CD4-positive, alpha-beta T cell (primary cell): ENCODE measurements at places on chromosomes 1 and 21.

GRCh38 chr21:30336596-30336995, 898 bp downstream of the KRTAP27-1 start:
- DNase-seq: no peak

DNA sequence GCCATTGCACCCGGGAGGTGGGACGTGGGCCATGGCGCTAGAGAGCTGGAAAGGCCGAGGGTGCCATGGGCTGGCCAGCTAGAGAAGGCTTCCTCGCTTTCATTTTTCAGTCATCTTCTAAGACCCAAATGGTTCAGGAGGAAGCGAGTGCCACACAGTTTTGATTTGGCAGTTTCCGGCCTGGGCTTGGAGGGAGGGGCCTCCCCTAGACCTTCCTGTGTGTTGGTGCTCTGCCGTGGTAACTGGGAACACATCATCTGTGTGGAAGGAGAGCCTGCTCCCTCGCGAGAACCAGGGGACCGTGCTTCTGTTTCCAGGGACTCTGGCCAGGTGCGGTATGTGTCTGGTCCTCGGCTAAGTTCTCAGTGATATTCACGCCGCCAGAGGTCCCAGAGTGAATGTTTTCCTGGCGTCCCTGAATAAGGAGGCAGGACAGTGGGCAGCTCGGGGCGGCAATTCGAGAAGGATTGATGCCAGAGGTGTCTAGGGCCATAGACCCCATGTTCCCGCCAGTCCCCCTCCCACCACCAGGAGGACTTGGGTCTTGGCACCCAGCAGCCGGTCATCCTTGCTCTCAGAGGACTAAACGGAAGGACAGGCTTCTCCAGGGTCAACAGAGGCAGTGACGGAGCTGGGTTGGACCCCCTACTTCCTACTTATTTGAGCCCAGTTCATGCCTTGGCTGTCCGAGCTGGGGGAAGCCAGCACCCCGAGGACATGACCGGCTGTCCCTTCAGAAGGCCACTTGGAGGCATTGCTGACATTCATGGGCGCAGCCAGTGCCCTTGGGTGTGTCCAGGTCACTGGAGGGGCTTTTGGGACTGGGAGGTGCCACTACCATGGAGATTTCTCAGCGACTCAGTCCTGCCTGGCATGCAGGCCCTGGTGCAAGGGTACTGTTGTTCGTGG, 2.7 kb upstream of the NPHP4 start:
- DNase-seq: peak; percentile 57

DNA sequence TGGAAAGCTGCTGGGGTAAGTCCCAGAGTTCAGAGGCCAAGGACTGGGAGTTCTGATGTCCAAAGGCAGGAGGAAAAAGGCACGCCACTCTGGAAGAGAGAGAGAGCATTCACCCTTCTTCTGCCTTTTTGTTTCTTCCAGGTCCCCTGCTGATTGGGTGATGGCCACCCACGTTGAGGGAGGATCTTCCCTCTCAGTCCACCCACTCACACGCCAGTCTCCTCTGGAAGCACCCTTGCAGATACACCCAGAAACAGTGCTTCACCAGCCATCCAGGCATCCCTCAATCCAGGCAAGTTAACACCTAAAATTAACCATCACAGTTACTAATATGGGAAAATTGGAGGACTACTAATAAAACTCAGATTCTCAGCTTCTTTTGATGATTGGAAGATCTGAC, 66.1 kb upstream of the PARP1 start:
- no peak for DNase-seq

DNA sequence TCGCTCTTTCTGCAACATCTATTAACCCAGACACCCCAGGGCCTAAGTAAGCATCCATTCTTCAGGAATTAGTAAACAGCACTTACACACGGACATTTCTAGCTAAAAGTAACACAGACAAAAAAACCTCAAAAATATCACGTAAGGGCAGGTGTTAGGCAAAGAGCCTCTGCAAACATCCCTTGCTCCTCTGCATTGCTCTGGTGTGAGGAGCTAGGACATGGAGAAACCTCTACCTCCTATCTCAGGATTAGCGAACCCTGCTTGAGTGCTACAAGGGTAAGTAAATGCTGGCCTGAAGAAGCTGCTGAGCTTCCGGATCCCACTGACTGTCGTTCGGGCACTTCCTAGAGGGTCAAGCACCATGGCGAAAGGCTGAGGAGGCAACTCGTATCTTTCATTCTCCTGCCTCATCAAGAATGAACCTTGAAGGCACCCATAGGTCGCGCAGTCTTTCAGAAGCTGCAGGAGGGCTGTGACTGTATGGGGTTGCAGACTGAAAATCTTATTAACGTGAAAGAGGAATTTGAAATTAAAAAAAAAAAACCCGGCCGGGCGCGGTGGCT, 2.1 kb downstream of the PTGER3 start:
- DNase-seq: no peak

GRCh38 chr1:100423832-100424337, 71.6 kb downstream of the CDC14A start:
- peak; percentile 16 for DNase-seq

GRCh38 chr1:248045209-248045608, 1.4 kb upstream of the OR2L3 start:
- no peak for DNase-seq

GRCh38 chr21:42670058-42670880, 16.8 kb downstream of the PDE9A start:
- no peak for DNase-seq

DNA sequence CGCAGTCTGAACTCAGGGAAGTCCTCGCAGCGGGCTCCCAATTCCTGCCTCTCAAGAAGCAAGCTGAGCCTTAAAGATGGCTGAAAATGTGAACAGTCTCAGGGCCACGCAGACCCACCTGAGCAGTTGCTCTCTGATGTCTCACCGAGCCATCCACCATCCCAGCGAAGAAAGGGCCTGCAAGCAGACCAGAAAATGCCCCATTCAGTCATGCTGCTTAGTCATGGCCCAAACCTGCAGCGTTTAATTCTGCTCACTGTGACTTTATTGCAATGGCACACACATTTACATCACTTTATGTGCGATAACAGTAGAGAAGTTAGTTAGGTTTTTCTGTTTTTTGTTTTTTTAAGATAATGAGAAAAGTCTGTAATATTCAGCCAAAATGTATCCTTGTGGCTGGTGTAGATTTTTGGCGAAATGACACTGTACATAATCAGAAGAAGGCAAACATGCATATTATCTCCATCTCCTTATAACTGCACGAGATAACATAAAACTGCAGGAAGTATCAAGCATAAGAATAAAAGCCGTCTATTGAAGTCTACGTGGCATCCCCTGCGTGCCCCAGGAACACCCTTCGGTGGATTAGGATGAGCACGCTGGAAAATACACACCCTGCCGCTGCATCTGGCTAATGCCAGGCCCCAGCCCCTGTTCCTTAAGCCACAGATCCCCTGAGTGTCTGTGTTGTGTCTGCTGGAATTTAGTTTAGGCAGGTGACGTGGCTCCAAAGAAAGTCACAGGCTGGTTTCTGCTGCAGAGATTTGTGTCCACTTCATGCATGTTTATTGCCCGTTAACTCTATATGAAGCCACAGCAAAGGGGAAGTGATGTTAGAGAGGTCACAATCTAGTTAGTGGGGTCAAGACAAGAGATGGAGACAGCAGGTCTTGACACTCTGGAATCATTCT, 119.8 kb upstream of the IRF2BP2 start:
- no peak for DNase-seq

- DNase-seq: no peak
Observed at GRCh38 chr1:65198096-65198495, 50.1 kb downstream of the AK4 start.

GRCh38 chr1:153344718-153345025, 4.0 kb downstream of the PGLYRP4 start:
- DNase-seq: no peak

DNA sequence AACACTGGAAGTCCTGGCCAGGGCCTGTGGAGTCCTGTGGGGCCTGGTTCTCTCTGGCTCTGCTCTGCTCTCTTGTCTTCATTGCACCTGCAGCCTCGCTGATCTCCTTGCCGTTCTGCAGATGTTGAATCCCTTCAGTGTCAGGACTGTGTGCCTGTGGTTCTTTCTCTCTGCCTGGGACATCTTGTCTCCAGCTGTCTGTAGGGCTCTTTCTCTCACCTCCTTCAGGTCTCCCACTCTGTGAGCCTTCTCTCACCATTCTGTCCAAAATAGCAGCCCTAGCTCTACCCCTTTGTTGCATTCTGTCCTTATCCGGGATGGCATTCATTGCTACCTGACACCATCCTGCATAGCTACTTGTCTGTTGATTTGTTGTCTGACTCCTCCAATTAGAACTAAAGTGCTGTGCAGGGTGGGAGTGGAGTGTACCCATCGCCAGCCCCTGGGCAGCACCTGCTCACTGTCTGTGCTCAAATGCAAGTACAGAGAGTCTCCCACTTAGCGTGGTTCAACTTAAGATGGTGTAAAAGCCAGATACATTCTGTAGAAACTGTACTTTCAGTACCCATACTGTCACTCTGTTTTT, 8.9 kb downstream of the PGBD2 start:
- no peak for DNase-seq

DNA sequence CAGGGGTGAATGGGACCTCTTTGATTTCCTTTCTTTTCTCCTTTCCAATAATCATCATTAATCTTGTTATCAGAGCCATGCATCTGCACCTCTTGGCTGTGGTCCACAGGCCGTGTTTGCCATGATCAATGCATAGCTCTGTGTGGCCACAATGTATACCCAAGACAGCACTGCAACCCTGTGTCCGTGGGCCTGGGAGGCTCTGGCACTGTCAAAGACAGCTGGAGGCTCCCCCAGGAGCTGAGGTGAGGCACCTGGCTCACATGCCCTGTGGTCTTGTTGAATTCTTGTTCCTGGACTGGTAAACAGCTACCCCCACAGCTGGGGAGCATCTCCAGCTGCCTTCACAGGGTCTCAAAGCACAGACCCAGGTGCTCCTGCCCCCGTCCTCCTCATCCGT, 67.2 kb upstream of the SELENON start:
- no peak for DNase-seq

GRCh38 chr1:192003295-192004077, 154.8 kb upstream of the RGS18 start:
- DNase-seq: no peak

- peak; percentile 53 for DNase-seq
Observed at GRCh38 chr1:236064674-236065508, at the start of gene NID1. Gene NID1 (minus strand): TSS chr1:236065090. CDS start chr1:236065079, 11 bp downstream.

GRCh38 chr1:221761354-221762002, 19.6 kb upstream of the DUSP10 start:
- DNase-seq: no peak

DNA sequence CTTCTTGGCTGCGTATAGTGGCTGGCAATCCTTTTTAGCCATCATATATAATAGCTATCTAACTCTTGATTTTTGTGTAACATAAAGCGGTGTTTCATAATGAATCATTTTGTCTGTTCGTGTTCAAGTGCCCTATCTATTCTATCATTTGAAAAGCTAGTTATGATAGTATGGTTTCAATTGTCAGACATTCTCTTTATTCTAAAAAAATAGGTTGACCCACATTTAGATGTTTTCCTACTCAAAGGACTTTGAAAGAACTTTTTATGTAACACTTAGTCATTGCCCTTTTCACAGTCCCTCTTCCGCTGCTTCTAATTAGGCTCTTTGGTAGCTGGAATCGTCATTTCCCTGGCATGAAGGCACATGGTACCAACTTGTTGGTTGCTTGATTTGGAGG, 272.2 kb upstream of the B3GALT2 start:
- DNase-seq: no peak

DNA sequence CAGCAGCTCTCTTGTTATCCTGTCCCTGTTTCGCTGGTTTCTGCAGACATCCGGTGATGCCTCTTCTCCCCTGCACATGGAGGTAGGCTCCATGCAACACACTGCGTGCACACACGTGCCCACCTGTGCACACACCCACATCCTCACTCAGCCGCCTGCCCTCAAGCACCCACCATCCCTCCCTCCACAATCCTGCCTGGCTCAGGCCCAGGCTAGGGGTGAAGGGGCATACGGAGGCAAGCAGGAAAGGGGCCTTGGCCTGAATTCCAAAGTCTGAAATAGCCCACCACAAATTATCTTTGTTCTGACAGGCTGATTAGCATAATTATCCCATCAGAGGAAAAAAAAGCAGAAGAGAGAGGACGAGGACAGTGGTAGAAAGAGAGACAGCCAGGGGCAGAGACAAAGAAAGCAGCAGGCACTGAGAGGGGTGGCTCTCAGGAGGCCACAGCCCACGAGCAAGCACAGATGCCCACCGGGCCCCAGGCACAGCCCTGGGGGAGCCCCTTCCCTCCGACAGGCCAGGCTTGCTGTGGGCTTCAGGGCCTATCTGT, 73.2 kb downstream of the GRIK3 start:
- no peak for DNase-seq

- no peak for DNase-seq
Observed at GRCh38 chr21:37045149-37045548, 27.7 kb downstream of the PIGP start.

GRCh38 chr1:220594356-220594755, 66.4 kb downstream of the MARK1 start:
- DNase-seq: no peak

- no peak for DNase-seq
Observed at GRCh38 chr1:24118410-24119242, 6.7 kb upstream of the MYOM3 start.

DNA sequence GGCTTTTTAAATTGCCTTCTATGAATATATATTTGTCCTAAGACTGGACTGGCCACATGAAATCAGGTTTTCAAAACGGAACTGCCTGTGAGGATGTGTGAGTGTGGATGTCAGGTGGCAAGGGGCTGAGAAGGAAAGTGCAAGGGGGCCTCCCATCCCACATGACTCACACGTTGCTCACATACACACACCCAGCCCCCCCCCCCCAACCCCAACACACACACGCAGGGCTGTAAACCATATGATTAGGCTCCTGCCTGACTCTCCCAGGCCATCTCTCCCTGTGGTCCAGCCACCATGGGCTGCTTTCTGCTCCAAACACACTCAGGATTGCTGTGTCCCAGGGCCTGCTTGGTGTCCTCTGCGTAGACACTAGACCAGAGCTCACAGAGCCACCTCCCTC, 22.4 kb downstream of the DEGS1 start:
- no peak for DNase-seq

- DNase-seq: no peak
Observed at GRCh38 chr21:42570362-42570761, 56.7 kb downstream of the SLC37A1 start.
